Foreskin melanocyte (primary cell): ENCODE measurements at places on chromosomes 16 and 17.

DNA sequence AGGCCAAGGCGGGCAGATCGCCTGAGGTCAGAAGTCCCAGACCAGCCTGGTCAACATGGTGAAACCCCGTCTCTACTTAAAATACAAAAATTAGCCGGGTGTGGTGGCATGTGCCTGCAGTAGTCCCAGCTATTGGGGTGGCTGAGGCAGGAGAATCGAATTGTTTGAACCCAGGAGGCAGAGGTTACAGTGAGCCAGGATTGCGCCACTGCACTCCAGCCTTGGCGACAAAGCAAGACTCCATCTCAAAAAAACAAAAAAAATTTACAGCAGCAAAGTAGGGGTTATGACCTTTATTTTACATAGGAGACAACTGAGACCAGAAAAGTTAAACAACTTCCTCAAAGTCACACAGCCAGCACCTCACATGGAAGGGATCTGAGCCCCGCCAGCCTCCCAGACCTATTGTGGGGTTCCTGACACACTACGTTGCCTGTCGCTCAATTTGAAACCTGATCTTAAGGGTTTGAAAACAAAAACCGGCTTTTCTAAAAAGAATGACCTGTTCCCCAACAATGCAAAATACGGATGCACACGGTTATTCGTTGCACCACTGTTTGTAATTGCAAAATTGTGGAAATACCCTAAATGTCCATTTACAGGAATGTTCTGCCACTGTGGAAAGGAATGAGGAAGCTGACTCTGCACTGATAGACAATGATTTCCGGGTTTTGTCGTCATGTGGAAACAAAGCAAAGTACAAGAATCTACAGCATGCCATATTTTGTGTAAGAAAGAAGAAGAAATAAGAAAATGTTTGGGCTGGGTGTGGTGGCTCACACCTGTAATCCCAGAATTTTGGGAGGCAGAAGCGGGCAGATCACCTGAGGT is 77.2 kb downstream of the CNGB1 start:
- no peak for DNase-seq

- DNase-seq, result no peak
Measured at GRCh38 chr17:77825621-77826020, 132.9 kb upstream of the TNRC6C start.

DNA sequence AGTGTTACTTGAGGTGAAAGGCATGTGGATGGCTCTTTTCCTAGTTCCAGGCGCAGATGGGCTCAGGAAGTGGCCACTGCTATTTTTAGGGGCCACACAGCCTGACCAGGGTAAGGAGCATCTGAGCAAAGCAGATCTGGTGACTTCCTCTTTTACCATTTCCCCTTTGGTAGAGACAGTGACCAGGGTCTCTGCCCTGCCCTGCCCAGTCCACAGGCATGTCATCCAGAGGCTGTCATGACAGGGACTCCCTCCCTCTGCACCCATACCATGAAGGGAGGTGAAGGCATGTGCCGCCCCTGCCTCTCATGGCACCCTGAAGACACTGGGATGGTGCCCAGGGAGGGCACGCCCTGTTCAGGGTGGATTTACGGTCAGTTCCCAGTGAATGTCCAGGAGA is 2.2 kb downstream of the PLA2G15 start:
- no peak for DNase-seq

DNA sequence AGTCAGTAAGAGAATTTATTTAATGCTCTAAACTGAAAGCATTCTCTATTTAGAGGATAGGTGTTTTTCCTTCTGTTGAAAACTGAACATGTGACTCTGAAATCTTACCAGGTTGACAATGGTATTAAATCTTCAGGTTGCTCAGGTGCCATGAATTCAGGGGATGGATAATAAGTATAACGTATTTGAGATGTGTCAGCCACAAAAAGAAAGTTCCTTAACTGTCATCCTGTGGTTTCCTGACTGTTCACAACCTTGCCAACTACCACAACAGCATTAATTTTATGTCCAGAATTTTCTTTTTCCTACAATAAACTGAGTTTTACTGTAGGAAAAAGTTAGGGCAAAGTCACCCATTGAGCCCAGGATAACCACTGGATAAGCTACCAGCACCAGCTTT is 243.3 kb upstream of the PSMD7 start:
- no peak for DNase-seq

- DNase-seq, result peak; percentile 21
Measured at GRCh38 chr17:67107811-67108775, 63.7 kb downstream of the CACNG1 start.

DNA sequence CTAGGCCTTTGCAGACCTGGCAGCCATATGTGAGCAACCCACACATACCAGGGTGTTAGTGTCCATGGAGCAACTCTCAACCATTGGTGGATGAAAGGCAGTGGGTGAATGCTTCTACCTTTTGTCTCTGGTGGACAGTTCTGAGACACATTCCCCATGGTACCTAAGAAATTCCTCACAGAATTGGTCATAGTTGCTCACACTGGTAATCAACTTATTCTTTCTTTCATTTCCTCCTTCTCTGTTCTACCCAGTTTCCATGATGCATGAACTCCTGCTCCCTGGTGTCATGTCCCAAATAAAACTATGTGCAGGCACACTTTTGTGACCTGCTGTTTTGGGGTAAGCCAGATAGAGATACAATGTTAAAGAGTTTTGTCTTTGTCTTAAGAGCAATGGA is 33.2 kb upstream of the MPHOSPH6 start:
- no peak for DNase-seq

GRCh38 chr16:62700426-62701294 is 664.4 kb upstream of the CDH8 start:
- DNase-seq, result no peak

GRCh38 chr16:54808890-54809289 is 121.8 kb upstream of the IRX5 start:
- no peak for DNase-seq

DNA sequence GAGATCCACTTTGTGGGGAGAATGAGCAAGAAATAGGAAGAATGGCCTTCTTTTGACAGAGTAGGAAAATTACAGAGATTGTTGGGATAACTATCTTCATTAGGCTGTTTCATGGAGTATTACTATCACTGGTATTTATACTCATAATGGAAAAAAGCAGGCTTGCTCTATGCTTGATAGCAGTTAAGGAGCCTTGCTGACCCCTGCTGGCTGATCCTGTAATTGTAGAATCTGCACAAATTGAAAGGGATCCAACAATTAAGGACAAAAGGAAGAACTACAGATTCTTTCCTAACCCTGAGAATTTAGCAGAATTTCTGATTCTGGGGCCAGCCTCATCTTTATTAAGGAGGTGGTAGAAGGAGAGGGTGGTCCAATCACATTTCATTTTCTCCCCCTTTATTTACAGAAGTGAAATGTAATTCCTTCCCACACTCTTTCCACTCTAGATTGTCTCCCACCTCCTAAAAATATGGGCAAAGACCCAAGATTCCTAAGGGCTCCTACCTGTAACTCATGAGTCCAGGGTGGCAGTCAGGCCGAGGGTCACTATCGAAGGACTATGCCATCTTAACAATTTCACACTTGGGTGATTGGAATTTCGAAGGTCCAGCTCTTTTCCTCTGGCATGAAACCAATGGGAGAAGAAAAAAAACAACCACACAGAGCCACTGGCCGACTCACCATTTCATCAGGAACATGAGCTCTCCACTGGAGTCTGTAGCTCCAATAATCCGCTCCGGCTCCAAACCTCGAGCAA is 26.3 kb downstream of the NFE2L1 start:
- peak; percentile 69 for DNase-seq

DNA sequence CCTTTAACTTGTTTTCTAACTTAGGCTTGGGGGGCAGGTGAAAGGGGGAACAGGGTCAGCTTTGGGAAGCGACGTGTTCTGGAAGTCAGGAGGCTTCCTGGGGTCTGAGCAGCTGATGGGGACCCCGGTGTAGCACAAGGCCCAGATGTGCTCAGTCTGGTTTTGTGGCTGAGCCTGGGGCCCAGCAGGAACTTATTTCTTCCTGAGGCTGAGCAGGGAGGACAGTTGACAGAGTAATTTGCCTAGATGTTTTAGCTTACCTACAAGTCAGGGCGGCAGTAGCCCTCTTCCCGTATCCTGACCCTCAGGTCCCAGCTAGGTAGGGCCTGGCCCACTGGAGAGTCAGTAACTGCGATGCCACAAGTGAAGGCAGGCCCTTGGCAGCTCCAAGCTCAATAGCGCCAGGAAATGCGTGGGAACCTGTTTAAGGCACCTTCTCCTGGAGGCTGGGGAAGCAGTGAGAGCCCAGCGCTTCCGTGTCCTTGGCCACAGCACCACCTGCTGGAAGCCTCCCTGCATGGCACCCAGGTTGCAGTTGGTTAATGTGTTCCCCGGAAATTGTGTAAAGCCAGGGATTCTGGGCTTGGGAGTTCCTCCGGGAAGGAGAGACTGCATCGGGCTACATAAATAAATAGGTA is 5.2 kb downstream of the CCR7 start:
- DNase-seq, result peak; percentile 73
